ENCODE measurements at places on chromosomes 16 and 17.

- DNase-seq, result no peak
Observed at GRCh38 chr17:10793256-10793655, 10.6 kb downstream of the TMEM238L start.

- no peak for DNase-seq
Observed at GRCh38 chr17:55284001-55284884, 19.5 kb downstream of the HLF start.

DNA sequence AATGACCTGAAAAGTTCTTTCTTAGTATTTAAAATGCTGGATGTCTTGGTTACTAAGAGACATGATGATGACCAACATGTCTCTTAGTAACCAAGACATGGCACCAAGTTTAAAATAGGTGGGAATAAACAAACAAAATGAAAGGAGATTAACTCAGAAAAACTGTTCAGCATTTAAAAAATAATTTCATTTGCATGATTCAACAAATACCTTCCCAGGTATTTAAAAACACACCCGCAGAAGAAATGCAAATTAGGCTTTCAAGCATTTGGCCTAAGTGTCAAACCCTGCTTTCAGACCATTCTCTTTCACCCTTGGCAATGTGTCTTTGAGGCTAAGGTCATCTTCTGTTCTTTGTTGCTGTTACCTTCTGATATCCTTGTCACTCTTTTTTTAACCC is 91.4 kb upstream of the CORO6 start:
- no peak for DNase-seq

DNA sequence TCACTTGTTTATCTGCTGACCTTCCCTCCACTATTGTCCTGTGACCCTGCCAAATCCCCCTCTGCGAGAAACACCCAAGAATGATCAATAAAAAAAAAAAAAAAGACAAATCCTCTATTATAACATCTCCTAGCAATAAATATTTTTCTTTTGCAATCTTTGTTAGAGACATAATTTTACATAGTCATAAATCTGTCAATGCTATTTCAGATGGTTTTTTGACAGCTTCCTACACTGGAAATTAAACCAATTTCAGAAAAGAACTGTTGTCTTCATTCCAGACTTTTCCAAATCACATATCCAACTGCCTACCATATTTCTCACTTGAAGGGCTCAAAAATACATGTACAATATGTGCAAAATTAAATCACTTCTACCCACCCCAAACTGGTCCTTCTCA is 3.7 kb downstream of the METTL16 start:
- no peak for DNase-seq

GRCh38 chr17:67765623-67766022 is 47.9 kb downstream of the NOL11 start:
- no peak for DNase-seq
